Iris pigment epithelial cell (primary cell): ENCODE measurements at places on chromosomes 3 and 15.

DNA sequence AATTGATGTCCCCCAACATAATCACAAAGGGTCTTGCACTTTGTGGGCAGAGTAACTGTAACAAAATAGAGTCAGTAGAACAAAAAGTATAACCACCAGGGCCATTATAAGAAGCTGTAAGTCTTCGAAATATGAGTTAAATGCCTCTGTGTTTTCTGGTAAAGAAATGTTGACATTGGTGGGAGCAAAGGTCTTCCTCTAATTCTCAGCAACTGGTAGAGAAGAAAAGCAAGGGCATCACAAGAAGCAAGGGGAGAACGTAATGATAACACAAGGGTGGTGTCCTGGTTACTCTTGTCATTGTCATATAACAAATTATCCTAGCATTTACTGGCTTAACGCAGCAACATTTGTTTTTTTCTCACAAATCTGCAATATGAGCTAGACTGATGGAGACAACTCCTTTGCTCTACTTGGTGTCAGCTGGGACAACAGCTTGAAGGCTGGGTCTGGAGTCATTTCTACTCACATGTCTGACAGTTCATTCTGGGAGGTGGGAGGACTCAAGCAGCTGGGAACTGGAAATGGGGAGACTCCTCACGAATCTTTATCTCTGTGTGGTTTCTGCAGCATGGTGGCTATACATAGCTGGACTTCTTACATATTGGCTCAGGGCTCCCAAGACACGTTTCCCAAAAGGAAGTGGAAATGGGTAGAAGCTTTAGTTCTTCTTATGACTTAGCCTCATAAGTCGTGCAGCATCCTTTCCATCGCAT, 20.2 kb downstream of the DNAJB11 start:
- DNase-seq = no peak

GRCh38 chr3:112806903-112807302, 39.8 kb downstream of the CD200R1L start:
- DNase-seq = no peak

DNA sequence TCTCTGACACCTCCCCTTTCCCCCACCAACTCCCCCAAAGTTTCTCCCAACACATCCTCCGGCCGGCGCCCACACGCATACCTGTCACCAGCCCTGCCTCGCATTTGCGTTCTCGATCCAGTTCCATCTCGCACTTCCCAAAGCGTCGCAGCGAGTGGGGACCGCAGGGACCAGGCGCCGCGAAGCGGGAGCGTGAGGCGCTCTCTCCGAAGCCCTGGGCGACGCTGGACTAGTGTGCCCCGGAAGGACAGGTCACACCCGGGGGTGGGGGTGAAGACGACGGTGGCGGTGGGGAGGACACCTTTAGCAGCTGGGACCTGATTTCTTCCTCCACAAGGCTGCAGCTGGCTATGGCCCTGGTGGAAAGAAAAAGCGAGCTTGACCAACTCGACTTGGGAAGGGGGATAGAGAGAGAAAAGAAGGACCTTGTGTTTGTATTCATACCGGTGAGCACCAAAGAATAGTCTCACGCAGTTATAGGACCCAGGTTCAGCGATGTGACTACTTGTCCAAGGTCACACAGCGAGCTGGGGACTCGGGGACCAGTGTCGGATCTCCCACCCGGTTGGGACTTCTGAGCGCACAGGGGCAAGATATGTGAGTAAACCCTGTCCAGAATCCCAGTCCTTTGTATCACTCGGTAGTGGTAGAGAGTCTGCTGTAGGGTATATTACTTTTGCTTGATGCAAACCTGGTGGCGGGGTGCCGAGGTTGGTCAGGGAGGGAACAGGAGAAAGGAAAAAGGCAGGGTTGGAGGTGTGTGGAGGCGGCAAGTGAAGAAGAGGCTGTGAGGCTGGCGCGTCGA, 607 bp upstream of the GHSR start:
- no peak for DNase-seq

DNA sequence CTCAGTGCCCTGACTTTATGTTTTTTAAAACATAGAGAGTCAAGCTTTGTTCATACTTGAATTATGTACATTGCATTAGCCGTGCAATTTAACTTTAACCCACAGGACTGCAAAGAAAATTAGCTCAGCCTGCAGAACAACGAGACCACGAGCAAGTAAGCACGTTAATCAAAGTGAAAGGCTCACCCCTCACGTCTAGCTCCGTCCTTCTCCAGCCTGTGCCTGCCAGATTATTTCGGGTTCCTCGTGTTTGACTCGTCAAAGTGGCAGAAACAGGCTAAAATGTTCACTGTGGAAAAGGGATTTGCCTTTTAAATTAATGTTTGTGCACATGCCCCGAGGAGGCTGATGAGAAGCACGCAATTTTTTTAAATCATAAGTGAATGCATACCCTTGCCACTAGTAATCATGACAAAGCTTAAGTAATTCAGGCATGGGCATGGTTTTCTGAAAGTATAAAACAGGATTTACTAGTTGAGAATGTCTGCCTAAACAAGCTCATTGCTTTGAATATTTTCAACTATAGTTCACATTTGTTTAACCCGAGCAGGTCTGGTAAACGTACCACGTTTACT, 15.3 kb downstream of the ZBTB38 start:
- no peak for DNase-seq

DNA sequence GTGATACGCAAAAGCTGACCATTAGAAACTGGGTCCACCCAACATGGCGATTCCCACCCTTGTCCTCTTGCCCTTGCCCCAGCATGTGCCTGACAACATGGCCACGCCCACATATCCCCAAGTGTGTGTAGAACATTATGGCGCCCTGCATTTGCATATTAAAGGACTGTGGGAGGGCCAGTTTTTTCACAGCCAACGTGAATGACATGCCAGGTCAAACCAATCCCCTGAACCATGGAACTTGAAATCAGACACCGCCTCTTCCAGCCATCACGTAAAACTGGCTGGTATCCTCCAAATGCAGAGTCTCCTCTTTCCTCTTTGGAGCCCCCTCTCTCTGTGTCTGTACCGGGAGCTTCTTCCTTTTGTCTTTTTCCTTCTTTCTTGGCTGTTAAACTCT, 156.7 kb upstream of the EPHA6 start:
- DNase-seq = no peak

DNA sequence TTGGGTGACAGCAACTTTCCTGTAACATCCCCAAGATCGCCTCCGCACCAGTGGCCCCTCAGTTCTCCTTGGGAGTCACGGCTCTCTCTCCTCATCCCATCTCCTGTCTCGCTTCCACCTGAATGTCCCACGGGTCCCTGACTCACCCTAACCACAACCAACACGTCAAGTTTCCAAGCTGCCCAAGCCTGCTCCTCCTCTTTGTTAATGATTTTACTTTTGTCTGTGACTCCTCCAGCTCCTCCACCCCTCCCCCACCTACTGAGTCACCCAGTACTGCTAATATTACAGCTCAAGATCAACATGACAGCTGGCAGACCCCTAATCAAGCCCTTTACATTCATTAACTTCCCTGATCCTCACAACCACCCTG, 39.3 kb downstream of the BDH1 start:
- DNase-seq = peak; percentile 92

GRCh38 chr15:55372701-55373440, 35.3 kb downstream of the CCPG1 start:
- peak; percentile 7 for DNase-seq

GRCh38 chr15:63077952-63078351, 35.4 kb downstream of the TPM1 start:
- no peak for DNase-seq

- no peak for DNase-seq
Measured at GRCh38 chr3:100060685-100061484, 53.4 kb downstream of the FILIP1L start.

DNA sequence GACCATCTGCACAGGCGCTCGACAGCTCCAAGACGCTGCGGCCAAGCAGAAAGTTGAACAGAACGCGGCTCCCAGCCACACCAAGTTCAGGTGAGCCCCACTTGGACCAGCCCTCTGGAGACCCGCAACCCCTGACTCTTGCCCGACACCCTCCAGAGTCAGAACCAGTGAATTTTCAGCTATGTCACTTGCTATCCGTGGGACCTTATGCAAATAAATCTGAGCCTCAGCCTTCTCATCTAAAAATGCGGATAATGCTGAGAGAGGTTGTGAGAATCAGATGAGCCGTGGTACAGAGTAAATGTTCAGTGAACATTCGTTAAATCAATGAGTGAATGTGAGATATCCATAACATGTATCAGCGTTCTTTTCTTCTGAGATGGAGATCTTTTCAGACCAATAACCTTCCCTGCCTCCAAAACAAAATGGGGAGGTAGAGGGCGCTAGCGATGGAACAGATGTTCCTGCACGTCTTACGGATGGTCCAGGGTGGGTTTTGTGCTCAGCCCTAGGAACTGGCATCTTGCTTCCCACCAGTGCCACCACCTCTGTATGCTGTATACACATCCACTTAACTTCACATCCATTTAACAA, 524 bp downstream of the MRPS11 start:
- peak; percentile 33 for DNase-seq

DNA sequence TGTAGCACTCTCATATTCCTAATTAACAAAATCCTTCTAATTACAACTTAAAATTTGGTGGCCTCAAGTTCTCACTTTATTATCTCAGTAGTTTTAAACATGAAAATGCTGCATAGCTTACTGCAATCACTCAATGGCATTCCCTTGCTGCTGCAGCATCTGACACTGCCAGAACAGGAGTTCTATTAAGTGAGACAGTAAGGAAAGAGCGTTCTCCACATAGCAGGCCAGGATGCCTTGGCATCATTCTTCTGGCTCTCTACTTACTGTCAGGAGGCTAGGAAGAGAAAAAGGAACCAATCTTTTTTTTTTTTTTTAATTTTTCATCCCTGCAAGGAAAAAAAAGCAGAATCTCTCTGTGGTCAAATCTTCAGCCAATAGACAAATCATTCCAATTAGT, 3.2 kb downstream of the CNBP start:
- no peak for DNase-seq

GRCh38 chr3:187102073-187102634, 37.1 kb downstream of the RPL39L start:
- DNase-seq = peak; percentile 7

DNA sequence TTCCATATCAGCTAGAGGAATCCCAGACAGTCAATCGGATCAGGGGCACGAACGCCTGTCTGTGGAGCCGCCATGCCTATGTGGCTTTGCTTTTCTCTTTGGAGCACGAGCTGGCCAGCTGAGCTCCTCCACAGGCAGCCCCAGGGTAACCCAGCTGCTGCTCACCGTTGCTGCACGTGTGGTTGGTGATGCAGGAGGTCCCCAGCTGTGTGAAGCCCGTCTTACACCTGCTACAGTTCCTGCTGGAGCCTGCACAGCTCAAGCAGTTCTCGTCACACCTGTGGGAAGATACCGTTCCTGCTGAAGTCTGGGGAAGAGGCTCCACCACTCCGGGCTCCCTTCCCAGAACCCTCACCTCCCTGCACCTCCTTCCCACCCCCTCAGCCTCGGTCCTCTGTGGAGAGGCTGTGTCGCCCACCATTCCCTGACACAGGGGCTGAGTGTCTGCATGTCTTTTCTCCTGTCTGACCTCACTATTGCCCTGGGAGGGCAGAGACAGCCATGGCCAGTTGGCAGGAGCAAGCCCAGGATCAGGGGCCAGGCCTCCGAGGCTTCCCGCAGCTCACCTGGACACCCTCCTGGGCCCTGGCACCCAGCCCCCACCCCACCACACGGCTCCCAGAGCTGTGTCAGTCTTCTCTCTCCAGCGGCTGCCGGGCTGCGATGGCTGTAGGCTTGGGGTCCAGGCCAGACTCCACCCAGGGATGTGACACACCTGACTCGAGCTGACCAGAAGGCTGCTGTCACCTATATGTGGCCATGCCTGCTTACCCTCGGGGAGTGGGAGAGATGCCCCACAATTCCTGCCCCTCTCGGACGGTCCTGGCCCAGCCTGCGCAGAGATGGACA, 12.2 kb upstream of the SNRPA1 start:
- DNase-seq = no peak

- no peak for DNase-seq
Measured at GRCh38 chr3:171835116-171835515, 8.0 kb upstream of the TMEM212 start.

DNA sequence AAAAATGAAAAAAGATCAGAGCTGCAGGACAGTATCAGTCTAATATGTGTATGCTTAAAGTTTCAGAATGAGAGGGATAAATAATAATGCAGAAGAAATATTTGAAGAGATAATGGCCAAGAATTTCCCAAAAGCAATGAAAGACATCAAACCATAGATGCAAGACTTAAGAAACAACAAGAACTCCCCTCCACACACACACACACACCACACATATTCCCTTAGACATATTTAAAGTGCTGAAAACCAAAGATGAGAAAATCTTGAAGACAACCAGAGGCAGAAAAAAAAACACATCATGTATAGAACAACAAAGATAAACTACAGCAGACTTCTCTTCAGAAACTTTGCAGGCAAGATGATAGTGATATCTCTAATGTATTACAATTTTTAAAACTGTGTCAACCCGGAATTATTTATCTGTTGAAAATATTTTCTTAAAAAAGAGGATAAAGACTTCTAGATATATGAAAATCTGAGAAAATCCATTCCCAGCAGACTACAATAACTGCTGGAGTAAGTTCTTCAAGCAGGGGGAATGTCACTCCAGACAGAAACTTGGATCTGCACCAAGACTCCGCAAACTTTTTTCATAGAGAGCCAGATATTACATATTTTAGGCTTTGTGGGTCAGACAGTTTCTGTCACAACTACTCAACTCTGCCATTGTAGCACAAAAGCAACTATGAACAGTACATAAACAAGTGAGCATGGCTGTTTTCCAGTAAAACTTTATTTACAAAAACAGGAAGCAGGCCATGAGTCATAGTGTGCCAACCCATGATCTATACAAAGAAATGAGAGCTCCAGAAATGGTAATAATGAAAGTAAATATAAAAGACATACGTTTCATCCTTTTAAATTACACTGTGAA, 223.4 kb upstream of the CGNL1 start:
- DNase-seq = peak; percentile 86

DNA sequence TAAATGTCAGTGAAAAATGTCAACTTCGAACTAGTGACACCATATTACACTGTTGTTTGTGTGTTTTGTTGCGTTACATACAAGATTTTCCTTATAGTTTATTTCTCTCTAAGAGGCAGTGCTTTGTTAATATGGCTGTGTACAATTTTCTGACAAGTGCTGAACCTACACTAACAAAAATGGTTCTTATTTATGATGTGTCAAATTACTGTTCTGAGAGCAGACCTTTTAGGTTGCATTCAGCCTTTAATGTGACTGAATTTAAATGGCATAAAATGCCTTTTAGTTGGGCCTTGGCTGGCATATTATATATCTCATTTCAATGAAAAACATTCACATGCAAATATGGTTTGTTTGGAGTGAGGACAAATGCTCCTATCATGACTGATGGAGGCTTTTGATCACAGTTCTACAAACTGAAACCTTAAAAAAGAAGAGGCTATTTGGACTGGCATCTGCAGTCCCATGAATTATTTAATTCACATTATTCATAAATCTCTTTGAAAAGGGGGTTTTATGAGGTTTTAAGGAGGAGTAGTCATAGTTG, 750.6 kb downstream of the CADM2 start:
- no peak for DNase-seq

DNA sequence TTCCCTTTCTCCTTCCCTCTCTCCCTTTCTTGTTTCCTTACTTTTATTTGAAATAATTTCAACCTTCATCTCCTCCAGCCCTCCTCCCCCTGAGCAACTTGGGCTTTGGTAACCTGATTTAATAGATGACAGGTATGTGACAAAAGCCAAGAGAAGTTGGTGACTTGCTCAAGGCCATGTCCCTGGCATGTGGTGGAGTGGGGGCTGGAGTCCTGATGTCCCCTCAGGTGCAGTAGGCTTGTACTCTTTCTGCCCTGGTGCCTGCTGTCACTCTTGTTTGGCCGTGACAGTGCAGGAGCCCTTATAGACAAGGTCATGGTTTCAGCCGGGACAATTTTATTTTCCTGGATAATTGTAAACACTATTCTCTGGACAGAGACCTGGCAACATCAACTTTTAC, 152.7 kb downstream of the SV2B start:
- DNase-seq = no peak

- DNase-seq = peak; percentile 55
Measured at GRCh38 chr3:170692720-170693119, 106.8 kb upstream of the SLC7A14 start.
